NCI-H446 (cell line): ENCODE measurements at places on chromosomes 7 and 10.

DNA sequence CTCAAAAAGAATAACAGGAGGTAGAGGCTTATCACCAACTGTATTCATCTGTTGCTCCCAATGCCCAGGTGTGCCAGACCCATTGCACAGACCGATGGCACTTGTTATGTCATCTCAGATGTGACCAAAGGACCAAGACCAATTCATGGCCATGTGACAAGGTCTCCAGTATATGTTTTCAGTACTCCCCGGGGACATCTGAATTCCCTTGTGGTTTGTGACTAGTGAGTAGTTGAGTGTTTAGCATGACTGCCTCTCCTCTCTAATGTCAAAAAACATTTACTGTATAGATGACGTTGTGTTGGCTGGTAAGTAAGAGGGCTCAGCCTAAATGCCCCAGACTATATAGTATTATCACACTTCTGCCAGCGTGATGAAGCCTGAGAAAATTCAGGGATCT, 202.1 kb upstream of the SMIM30 start:
- DNase-seq: no peak

GRCh38 chr10:29127037-29127700, 161.7 kb upstream of the LYZL1 start:
- DNase-seq: no peak

GRCh38 chr10:114871379-114871778, 49.8 kb downstream of the FHIP2A start:
- no peak for DNase-seq

DNA sequence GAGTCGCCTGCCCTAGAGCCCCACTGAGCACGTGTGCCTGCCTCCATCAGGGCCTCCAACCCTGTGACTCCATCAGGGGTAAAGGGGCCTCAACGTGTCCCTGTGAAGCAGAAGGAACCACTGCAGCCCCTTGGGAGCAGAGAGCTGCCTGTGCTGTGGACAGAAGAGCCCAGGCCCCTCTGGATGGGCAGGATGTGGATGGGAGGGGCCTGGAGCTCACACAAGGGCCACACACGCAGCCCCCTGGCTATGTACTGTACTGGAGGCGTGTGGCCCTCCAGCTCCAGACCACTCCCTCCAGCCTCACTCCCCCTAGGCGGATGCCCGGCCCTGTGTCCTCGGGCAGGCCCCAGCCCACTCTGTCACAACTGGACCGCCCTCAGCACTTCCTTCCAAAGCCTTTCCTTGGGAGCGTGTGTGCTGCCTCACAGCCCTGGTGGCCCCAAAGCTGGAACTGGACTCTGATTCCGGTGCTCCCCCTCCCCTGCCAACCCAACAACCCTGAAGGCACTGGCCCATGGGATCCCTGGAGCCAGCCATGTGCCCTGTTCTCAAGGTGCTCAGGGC, 238.0 kb downstream of the TCERG1L start:
- no peak for DNase-seq

GRCh38 chr10:133411523-133412380, 12.7 kb downstream of the SPRN start:
- no peak for DNase-seq

DNA sequence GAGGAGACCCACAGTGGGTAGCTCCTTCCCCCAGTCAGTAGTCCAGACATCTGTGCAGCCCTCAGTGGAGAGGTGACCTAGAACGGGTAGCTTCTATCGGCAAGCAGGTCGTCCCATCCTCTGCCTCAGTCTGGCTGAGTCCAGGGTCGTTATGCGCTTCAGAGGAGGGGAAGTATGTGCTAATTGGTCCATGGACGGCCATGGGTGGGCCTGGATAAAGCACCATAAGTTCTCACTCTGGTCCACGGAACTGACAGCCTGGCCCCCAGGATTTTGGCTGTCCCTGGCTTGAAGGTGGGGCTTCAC, 78.6 kb downstream of the HDAC9 start:
- DNase-seq: no peak

- no peak for DNase-seq
These were observed 9.2 kb downstream of the AQP1 start for GRCh38 chr7:30920584-30921539.

DNA sequence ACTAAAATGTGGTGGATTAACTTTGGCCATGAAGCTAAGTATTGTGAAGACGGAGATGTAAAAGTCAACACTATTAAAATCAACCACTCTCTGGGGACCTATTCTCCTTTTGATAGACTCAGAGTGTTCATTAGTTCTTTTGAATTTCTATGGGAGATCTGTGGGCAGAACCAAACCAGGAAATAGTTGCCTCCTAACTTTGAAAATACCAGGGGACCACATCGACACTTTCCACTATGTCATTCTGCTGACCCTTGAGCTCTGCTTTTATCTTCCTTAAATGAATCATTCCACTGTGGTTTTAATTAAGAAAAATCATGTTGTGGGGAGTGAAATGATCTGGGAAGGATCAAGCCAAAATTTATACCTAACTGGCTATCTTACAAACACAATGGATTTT, 960.5 kb downstream of the GATA3 start:
- no peak for DNase-seq

GRCh38 chr10:3480990-3481315, 304.1 kb downstream of the KLF6 start:
- no peak for DNase-seq

DNA sequence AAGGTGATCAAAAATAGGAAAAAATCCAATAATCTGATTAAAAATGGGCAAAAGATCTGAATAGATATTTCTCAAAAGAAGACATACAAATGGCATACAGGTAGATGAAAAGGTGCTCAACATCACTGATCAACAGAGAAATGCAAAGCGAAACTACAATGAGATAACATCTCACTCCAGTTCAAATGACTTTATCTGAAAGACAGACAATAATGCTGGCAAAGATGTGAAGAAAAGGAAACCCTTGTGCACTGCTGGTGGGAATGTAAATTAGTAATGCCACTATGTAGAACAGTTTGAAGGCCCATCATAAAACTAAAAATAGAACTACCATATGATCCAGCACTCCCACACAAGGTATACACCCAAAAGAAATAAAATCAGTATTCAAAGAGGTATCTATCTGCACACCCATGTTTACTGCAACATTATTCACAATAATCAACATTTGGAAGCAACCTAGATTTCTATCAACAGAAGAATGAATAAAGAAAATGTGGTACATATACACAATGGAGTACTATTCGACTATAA, 85.0 kb downstream of the LRRN3 start:
- no peak for DNase-seq

GRCh38 chr10:113221756-113222168, 271.7 kb downstream of the TCF7L2 start:
- no peak for DNase-seq

DNA sequence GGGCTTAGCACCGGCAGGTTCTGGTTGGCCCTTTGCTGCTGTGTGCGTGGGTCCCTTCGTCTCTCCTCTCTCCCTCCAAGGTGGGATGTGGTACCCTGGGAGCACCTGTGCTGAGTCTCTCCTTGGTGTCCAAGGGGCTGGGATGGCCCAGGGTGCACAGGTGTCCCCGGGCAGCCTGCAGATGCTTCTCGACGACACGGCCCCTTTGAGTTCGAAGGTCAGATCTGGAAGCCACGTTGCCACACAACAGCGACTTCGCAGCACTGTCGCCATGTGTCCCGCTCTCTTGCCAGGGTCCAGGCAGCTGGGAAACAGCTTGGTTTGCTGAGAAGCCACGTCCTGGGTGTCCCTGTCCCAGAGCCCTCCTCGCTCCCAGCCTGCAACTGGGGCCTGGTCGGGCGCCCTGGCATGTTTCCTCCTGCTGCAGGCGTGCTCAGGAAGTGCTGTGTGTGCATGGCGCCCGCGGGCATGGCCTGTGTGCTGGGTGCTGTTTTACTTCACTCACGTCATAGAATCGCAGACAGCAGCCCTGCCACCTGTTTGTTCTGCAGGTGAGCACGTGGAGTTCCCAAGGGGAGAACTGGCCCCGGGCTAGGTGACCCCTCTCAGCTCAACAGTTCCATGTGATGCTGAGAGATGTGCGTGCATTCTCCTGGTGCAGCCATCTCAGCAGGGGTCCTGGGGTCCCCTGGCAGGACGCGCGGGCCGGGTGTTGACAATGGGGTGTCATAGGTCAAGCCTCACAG, 70.9 kb downstream of the DNAJB6 start:
- no peak for DNase-seq

DNA sequence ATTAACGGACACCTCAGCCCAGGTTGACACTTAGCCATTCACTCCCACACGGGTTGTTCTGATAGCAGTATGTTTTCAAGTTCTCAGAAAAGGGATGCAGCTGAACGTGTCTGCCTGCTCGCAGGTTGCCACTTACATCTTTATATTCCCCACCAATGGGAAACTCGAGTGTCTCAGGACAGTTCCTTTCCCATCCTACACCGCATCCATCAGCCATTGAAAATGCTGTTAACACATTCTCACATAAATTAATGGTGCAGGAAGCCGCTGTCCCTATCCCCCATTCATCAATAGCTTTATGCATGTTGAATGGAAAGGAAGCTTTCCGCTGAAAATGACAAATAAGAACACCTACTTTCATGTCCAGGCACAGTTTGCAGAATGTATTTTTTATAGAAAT, 1.7 kb upstream of the FGFR2 start:
- no peak for DNase-seq
